Stimulated activated CD4-positive, alpha-beta T cell treated with anti-CD3 and anti-CD28 coated beads, Interleukin-1b, Interleukin-23, amount 100 ng/mL, for 1 hour (primary cell): ENCODE measurements at places on chromosomes 2 and 18.

GRCh38 chr2:158715357-158715756, 79.8 kb upstream of the DAPL1 start:
- DNase-seq, result no peak

GRCh38 chr2:152383702-152384101, 48.7 kb downstream of the FMNL2 start:
- DNase-seq, result no peak

- no peak for DNase-seq
Measured at GRCh38 chr2:230814616-230815015, 50.1 kb upstream of the ITM2C start.

- DNase-seq, result no peak
Measured at GRCh38 chr2:172428832-172429210, 1.4 kb downstream of the ITGA6 start.

DNA sequence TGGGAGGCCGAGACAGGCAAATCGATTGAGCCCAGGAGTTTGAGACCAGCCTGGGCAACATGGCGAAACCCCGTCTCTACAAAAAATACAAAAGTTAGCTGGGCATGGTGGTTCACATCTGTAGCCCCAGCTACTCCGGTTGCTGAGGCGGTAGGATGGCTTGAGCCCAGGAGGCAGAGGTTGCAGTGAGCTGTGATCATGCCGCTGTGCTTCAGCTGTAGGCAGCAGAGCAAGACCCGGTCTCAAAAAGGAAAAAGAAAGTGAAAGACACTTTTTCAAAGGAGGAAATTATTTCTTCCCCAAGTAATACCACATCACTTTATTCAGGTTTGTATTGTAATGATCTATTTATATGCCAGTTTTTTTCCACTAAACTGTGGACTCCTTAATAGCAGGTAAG, 35.7 kb upstream of the TAF4B start:
- no peak for DNase-seq

DNA sequence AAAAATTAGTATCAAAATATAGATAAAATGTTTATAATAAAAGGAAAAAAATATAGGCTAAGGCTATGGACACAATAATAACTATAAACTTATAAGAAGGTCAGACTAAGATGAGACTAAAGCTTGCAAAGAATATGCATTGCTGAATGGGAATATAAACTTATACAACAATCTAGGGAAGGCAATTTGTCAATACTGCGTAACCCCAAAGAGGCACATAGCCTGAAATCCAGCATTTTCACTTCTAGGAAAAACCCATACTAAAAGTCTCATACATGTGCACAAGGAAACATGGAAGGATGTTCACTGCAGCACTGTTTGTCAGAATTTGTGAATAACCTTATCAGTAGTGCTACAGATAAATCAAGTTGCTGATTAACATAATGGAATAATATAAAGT, 45.5 kb downstream of the FANCL start:
- no peak for DNase-seq

DNA sequence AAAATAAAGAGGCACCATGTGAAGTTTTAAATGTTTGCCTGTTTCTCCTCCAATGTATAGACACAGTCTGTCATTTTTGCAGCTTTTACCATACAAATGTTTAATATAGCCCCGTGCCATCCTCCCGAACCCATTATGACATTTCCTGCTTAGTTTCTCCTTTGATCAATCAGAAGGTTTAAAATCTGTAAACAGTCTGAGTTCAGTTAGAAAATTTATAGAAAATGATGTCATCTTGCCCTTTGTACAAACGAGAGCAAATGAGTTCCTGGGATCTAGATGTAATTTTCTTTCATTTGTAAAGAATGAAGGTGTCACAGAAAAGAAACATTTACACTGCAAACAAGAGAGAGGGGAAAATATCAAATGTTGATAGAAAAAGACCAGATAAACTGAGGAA, 62.7 kb upstream of the NFU1 start:
- no peak for DNase-seq

DNA sequence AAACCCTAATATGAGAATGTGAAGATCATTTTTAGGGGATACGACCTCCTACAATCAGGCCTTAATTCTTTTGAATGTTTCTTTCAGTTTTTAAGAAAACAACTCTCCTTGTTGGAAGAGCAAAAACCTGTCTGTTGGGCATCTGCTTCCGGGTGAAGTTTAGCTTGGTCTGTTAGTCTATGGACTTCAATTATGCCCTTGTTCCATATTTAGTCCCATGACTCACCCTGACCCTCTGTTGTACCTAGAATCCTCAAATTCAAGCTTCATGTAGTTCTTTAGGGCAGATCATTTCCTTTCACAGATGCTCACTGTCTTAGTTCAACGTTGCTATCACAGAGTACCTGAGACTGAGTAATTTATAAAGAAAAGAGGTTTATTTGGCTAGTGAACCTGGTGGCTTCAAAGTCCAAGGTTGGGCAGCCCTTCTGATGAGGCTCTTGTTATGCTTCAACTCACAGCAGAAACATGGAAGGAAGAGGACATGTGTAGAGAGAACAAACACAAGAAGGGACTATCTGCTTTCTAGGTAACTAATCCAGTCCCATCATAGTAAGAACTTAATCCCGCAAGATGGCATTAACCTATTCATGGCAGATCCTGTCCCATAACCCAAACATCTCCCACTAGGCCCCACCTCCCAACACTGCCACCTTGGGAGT, 82.5 kb upstream of the SERPINE2 start:
- no peak for DNase-seq

DNA sequence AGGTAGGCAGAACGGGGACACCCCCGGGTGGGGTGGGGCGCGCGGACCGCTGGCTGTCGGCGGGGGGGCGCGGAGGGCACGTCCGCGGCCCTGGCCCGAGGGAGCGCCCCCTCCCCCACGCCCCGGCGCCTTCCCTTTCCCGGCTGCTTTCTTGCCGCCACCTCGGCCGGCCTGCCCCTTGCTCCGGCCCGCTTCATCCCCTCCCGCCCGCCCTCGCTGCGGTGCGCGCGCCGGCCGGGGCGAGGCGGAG, 443 bp downstream of the VAPA start:
- no peak for DNase-seq

- DNase-seq, result no peak
Measured at GRCh38 chr2:132468821-132469675, 52.4 kb downstream of the GPR39 start.
